ENCODE measurements at places on chromosomes 7 and 10.

- DNase-seq = peak; percentile 83
These were observed 11.2 kb downstream of the IL2RA start for GRCh38 chr10:6050801-6051445.

DNA sequence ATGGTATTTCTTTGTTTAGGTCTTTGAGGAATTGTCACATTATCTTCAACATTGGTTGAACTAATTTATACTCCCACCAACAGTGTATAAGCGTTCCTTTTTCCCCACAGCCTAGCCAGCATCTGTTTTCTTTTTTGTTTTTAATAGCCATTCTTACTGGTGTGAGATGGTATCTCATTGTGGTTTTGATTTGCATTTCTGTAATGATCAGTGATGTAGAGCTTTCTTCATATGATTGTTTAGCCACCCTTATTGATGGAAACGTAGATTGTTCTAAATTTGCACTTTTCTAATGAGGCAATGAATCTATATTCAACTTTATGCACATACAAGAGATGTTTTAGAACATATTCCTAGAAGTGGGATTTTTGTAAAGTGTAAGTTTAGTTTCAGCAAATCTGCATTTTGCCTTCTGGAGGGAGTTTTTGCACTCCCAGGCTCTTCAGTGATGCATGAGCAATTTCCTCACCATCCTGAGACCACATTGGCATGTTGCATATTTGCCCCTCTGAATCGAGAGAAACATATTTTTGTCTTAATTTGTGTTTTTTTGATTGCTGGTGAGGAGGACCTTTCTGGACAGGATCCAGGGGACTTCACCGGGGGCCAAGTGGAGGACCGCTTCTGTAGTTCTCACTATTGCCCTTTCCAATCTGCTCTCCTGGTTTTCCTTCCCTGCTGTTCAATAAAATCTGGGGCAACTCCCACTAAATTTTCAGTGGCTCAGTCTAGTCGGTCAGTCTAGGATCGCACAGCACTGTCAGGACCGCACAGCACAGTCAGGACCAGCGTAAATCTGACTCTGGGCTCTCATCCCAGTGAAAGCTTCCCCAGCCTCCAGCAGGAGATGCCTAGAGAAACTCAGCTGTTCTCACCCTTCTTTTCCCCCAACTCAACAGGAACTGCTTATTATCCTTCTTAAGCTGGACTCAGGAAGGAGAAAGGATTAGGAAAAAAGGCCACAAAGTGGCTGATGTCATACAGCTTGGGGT is 157.0 kb downstream of the PTPN20 start:
- no peak for DNase-seq

DNA sequence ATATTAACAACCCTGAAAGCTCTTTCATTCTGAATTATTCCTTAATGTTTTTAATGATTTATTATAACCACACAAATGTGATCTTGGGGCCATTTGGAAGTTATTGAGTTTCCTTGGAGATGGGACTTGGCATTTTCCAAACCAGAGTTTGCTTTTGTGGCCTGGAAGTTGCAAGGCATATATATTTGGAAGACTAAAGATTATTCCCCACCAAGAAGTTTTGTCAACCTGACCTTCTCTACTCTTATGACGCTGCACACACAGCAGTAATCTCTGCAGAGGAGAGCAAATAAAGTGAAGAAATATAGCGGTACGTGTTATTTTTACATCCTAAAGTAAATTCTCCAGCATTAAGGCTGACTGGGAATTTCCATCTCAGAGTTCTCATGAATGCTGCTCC is 397.0 kb downstream of the LRMDA start:
- DNase-seq = no peak

DNA sequence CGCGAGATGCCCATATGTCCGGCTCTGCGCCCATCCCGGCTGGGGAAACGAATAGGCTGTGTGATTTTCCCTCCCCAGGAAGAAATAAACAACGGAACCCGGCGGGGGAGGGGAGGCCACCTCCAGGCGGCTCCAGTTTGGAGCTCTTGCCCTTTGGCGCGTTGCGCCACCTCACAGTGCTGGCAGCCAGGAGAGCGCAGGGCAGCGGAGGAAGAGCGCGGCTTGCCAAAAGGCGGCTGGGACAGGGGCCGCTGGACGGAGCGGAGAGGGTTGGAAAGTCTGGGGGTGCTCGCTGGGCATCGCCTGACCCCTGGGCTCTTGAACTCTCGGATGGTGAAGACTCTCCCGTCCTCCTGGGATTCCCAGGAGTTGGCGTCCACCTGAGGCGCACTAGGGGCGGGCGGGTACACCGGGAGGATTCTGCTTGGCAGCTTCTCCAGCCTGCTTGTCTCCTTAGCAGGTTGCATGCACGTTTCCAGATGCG is 5.3 kb upstream of the NEUROG3 start:
- no peak for DNase-seq

- DNase-seq = no peak
These were observed 119.3 kb upstream of the ACBD5 start for GRCh38 chr10:27359792-27360355.

GRCh38 chr10:26335574-26336093 is 102.5 kb upstream of the APBB1IP start:
- no peak for DNase-seq

DNA sequence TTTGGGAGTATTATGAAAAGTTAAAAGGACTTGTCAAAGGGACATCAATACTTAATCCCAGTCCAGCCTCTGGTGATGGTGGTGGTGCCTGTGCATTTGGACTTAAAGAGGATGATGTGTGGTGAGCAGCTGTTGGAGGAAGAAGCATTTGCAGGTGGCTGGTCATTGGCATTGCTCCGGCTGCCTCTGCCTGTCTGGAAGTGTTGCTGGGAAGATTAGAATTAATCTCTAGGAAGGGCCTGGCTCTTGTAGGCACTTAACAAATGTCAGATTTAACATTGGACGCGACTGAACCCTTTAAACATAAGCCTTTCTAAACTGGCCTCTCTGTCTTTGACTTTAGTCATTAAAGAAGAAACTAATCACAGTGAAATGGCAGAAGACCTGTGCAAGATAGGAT is 58.8 kb downstream of the FIGNL1 start:
- DNase-seq = no peak

DNA sequence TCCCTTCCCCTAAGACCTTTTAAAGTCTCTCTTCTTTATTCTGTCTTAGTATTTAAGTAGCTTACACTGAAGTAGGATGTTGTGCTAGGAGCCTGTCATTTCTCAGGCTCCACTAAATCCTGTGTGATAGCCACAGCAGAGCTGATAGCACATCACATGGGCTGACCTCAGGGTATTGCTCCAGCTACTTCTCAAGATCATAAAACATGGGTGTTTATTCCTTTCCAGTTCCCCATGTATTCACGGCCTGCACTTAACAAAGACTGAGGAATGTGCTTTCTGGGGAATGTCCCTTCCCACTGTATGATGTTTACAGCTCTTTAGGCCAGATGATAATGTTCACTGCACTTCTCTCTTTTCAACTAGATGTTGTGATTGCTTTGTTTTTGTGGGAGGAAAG is 1086.8 kb downstream of the KCNMA1 start:
- DNase-seq = no peak

- no peak for DNase-seq
These were observed 158.6 kb downstream of the KCNMA1 start for GRCh38 chr10:77478962-77479359.

GRCh38 chr10:84957427-84957826 is 629.0 kb downstream of the CCSER2 start:
- DNase-seq = no peak

DNA sequence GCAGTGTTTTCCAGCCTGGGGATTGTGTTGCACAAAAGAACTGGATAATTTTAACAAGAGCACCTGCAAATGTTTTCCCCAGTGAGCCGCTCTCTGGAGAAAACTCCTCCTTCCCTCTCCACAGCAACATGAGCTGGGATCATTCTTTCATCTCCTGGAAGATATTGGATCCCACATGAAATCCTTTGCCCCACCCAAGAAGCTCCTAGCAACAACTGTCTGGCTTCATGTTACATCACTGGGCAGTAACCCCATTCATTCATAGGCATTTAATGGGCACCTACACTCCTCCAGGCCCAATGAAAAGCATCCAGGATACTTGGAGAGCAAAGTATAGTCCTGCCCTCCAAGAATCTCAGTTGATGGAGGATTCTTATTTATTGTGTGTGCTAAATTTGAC is 27.2 kb downstream of the LSM5 start:
- DNase-seq = no peak

Measured in stimulated activated CD4-positive, alpha-beta T cell treated with anti-CD3 and anti-CD28 coated beads, Interleukin-1b, Interleukin-23, amount 100 ng/mL, for 4 hours (primary cell).